Lung microvascular endothelial cell (primary cell): ENCODE measurements at places on chromosomes 1 and 21.
A peak's percentile ranks its signal among the peaks of the same experiment; 100 is the strongest.

GRCh38 chr1:202679406-202680177 lies 30.7 kb downstream of the SYT2 start:
- DNase-seq, result no peak

- DNase-seq, result peak; percentile 10
Observed at GRCh38 chr1:204263254-204263910, 49.6 kb upstream of the GOLT1A start.

GRCh38 chr1:74427681-74428080 lies 84.7 kb downstream of the LRRC53 start:
- DNase-seq, result no peak

DNA sequence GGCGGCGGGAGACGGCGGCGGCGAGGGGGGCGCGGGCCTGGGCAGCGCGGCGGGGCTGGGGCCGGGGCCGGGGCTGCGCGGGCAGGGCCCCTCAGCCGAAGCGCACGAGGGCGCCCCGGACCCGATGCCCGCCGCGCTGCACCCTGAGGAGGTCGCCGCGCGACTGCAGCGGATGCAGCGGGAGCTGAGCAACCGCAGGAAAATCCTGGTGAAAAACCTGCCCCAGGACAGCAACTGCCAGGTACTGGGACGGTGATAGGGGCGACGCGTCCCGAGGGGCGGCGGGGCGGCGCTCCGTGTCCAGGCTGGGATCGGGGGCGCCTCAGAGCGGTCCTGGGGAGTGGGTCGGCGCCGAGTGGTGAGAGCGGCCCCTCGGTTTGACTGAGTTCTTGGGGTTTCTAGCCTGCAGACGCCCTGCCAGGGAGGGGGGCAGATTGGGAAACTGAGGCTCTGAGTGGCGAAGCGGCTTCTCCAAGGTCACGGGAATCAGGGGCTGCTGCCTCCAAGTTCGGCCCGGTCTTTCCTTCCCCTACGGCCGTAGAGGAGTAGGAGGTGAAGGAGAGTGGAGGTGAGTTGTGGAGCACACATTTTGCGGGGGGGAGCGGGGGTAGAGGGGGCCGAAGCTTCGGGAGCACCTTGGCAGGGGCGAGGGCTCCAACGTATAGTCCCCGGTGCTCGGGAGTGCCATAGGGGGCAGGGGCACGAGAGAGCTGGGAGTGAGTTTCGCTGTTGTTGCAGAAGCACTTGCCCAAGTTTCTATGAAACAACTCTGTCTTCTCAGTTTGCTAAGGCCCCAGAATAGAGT lies 508 bp downstream of the RAVER2 start:
- peak; percentile 21 for DNase-seq

DNA sequence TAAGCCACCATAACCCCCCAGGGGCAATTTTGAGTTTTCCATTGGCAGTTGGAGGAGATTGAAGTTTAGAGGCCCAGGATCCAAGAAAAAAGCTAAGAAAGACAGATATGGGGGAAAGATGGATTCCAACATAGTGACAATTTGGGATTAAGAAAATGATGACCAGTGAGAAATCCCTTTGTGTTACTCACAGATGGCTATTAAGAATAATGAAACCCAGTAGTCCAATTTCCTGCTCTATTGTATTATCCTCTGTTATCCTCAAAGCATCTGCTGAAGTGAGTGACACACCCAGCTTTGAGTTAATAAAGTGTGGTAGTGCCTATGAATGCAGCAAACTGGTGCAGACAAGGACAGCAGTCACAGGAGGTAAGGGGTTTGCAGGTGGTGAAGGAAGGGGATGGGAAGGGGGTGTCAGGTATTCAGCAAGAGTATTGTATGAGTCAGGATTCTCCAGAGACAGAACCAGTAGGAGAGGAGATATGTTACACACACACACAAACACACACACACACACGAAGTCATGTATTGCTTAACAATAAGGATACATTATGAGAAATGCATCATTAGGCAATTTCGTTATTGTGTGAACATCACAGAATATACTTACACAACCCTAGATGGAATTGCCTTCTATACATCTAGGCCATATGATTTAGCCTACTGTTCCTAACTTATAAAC lies 112.4 kb upstream of the VANGL1 start:
- DNase-seq, result no peak

- DNase-seq, result no peak
Observed at GRCh38 chr1:93344484-93344883, 1.2 kb upstream of the DR1 start.

DNA sequence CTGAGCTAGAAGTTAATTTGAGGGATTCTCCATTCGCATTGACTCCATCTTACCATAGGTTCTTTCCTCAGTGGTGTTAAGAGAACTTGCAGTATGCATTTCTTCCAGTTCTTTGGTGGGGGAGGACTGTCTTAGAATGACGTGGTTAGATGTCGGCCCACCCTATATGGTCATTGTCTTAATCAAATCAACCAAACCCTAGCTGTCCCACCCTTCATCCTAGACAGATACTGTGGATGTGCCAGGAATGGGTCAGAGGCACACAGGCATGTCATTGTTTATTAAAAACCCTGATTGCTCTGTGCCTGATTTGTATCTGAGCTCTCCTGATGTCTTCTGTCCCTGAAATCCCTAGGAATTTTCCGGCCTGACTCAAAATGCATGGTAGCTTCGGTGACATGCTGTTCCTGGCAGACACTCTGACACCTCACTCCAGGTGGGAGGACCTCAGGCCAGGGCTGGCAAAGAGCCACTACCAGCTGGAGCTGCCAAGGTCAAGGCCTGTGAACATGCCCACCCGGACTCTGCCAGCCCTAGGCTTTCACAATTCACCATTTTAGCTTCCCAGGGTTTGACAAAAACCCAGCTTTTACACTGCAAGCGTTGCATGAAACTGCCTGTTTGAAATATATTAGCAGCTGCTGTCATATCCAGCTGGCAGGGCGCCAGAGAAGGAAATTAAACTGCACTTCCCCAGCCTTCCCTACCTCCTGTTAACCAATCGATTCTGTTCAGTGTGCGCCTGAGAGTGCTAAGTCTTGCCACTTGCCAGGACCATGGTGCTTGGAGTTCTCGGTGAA lies 134.0 kb downstream of the FAM78B start:
- DNase-seq, result peak; percentile 28

- DNase-seq, result no peak
Observed at GRCh38 chr1:51410568-51411460, 80.5 kb upstream of the TTC39A start.

DNA sequence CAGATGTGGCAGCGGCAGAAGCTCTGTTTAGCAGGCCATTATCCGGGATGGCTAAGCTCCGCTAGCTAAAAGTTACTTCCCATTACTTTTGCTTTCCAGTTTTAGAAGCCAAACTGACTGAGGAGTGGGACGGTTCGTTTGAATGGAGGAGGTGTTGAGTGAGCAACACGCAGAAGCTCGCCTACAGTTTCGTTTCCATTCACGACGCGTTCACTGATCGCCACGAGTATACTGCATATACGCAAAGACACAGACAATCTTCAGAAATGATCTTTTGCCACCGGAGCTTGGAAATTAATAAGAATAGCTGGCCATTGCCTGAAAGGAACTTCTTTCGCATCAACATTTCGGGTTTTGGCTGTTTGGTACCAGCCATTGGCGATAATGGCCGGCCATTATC lies 14.6 kb downstream of the SON start:
- no peak for DNase-seq

DNA sequence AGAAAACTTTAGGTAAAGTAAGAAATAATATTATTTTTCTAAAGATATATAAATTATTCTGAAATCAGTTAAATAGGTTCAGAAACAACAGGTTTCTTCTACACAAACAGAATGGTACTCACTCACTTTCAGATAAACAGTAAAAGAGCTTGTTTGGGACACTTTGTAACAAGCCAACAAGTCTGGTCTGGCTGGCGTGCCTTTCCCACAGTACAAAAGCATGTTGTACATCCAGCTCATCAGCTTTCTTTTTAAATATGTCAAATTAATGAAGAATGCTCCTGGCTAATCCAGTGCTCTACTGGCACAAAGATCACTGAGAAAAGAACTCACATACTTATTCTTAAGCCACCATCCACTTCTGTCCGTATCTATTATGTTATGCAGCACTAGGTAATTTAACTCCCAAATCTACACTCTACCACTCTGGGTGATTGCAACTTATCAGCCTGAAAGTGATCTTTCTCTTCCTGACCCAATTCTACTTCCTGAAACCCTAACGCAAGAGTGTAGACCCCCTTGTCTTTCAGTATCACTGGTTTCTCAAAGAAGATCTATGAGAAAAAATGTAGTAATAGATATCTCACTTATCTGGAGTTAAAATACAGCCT lies 32.6 kb downstream of the TRIT1 start:
- DNase-seq, result no peak

DNA sequence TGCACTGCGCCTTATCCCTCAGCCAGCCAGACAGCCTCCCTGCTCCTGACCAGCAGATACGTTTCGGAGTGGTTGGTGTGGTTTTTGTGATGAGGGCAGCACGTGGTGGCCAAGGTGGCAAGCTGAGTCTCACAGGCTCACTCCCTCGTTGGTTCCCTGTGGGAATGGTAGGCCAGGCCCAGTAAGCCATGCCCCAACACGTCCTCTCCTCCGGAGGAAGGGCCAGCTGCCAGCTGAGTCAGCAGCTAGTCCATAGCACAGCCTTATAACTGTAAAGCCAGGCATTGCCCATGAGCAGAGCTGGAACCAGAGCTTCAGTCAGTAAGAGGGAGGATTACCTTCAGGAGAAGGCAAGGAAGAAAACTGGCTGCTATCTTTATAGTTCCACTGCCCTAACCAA lies 29.5 kb downstream of the SZRD1 start:
- peak; percentile 26 for DNase-seq

DNA sequence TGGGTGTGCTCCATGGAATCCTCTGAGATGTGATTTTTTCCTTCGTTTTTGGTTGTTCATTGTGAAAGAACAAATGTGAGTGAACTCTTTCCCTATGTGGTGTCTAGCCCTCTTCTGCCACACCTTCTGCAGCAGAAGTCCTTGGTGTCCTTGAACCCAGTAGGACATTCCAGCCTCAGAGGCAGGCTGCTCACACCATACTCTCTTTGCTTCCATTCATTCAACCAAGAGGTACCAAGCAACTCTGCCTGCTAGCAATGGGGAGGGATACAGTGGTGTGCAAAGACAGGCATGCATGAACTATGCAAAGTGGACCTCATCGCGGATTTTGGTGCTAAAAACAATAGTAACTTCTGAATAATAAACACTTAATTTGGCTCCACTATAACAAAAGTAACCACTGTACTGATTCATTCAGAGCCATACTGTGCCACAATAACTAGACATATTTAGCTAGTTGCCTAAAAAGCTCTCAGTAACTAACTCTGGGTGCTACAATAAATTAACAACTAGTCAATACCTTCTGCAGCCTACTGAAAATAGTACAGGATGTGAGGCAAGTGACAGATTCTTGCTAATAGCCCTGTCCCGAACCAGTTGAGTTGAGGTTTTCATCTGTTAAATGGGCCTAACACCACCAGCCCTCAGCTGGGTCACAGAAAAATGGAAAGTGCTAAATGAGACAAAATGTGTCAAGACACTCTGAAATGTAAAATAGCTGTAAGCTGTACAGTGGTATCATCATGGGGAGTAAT lies 155.4 kb downstream of the SLC45A1 start:
- no peak for DNase-seq

GRCh38 chr21:34113842-34114241 lies 40.5 kb downstream of the MRPS6 start:
- DNase-seq, result no peak

DNA sequence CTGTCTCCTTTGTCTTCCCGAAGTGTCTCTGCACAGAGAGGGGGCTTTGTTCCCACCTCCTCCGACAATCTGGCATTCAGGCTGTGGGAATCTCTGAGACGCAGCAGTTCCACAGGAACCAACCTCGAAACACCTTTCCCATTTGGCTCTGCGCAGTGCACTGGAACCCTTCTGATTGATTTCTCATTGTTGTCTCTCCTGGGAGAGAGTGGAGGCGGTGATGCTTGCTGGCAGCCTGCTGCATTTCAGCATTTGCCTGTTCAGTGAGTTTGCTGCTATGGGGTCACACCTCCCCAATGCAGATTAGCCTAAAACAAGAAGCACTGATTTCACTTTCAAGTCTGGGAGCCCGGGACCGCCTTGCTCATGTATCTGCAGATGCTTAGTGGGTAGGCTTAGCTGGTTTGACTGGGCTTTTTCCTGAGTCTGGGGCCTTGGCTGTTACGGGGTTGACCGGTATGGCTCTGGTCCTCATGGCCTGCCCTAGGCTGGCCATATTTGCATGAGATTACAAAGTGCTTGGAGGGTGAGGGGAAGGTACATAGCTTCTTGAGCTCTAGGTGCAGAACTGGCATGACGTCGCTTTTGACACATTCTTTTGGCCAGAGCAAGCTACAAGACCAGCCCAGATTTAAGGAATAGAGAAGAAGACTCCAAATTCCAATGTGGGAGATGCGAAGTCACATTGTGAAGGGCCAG lies 695.3 kb downstream of the PTPRU start:
- no peak for DNase-seq

DNA sequence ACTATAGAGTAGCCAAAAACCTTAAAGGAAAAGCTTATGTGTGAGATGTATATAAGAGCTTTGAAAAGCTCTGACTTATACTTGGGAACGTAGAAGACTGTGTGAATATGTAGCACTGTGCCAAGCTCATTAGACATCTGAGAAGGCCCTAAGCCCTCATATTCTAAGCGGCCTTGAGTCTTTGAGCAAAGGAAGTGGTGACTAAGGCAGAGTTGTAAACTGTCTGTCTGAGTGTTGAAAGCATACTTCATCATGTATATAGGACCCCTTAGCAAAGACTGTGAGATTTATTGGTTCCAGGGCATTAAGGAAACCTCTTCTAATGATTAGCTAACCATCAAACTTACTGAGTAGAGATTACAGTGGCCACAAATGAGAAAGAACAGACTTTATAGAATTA lies 153.3 kb upstream of the LYPLAL1 start:
- peak; percentile 83 for DNase-seq

GRCh38 chr1:155196893-155197638 lies 10.6 kb downstream of the THBS3 start:
- no peak for DNase-seq

DNA sequence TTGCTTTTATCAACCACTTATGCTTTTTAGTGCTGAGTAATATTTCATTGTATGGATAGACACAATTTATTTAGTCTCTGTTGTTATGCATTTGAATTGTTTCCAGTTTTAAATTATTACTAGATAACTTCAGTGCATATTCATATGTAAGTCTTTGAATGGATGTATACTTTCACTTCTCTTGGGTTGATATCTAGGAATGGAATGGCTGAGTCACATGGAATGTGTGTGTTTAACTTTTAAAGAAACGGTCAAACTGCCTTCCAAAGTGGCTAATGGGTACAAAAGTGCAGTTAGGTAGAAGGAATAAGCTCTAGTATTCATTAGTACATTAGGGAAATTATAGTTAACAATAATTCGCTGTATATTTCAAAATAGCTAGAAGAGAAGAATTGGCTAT lies 82.4 kb downstream of the NPHS2 start:
- DNase-seq, result no peak
